ENCODE measurements at places on chromosomes 2 and 18. TPM values are rescaled to one million over a fixed set of nuclear protein-coding genes. Genes with fewer than 3 reads are reported as not detected.

TMEM185B gene
- total RNA-seq = 16.6 TPM

CELF4 gene
- 1.1 TPM for total RNA-seq

DNAH7 gene
- 1.6 TPM for total RNA-seq

CD302 gene
- 86.0 TPM for total RNA-seq

RAB27B gene
- total RNA-seq = 0.23 TPM

FBXO41 gene
- 3.0 TPM for total RNA-seq

Measured in ovary (tissue), 10 donors.